ENCODE measurements at places on chromosomes 13 and 19.

DNA sequence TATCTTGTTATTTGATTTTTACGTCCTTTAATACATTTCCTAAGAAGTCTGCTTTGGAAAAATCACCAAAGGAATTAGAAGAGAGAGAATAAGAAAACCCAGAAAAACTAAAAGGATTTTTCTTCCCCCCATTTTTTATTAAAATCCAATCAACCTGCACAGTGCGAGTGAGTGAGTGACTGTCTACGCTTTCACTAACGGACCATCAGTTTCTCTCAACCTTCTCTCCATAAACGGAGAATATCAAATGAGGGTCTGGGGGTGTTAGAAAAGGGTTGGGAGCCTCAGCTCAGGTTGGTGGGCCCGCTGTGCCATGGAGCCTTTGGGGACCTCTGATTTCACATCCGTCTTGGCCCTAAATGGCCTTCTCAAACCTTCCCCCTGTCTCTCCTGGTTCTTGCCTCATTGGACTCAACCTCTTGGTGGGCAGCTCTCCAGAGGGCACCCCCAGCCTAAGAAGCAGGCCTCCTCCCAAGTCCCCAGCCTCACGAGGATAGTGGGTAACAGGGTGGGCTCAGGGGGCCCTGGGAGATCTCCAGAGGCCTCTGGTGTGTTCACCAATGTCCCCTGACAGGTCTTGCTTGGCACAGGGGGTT is 763 bp upstream of the LRP3 start:
- DNase-seq: no peak

DNA sequence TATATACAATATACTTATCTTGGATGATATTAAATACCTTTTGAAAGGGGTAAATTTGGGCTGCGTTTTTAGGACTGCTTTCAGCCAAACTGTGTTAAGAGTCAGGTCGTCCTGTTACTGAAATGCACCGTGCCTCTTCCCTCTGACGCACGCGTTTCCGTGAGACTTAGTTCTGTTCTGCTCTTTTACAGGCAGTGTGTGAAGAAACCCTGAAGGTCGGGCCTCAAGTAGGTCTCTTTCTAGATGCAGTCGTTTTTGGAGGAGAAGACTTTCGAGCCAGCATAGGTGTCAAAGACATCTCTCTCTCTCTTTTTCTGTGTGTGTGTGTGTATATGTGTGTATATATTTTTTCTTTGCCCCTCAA is 107.0 kb downstream of the ZIC5 start:
- no peak for DNase-seq

DNA sequence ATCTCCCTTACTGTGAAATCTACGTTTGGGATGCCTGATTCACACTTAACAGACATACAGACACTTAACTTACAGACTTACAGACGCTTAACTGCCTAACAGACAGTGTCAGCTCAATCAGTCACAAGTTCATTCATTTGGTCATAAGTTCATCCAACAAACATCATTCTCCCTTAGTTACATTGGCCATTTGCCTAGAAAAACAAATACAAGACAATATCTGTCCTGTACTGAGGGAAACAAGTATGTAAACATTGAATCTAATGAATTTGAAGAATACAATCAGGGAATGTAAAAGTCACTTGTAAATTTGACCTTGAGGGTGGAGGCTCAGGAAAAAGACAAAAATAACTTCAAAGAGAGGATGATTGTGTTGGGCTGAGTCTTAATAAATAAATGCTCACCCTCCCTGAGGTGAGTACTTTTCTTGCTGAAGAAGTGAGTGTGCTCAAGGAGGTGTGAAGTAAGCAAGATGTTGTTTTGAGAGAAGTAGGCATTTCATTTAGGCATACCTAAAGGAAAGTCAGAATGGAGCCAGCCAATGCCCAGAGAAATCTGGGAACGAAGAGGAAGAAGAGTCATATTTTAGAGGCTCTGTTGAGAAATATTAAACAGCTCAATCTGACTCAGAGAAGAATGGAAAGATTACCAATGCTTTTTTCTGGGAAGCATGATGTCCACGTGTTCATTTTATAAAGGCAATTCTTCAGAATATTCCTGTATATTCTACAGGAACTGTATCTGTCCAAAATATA is 958.4 kb upstream of the SLC10A2 start:
- no peak for DNase-seq

- DNase-seq: no peak
These were observed 1.4 kb downstream of the LRFN3 start for GRCh38 chr19:35937345-35938281.

DNA sequence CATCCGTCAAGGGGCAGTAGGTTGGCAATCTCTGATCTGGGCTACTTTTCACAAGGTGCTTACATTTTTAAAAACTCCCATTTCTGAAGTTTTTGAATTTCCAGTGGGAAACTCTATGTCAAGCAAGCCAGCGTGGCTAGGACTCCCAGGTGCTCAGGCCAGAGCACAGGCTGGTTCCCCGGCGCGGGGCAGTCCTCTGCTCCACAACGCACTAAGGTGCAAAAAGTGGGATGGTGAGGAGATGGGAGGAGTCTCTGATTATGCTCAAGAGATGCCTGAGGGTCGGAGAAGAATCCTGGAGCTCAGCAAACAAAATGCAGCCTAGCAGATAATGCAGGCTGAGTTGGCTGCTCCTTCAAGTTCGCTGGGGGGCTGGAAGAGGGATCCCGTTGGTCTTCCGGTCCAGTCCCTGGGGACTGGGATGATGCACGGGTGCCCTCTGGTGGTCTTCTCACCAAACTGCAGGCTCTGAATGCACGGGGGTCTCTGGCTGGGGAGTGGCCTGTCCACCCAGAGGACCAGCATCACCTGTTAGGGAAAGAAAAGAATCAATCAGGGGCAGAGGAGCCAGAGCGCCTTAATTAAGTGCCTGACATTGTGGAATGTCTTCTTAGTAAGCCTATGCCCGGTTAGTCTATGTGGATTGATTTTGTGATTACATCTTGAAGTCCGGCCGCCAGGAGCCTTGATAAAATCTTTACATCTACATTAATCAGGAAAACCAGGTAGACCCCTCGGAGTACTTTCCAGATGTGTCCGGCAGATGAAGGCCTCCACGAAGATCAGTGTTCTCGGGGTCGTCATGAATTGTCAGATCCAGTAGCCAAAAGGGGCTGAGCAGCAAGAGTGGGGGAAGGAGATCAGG is 244.4 kb upstream of the MAB21L1 start:
- DNase-seq: no peak

DNA sequence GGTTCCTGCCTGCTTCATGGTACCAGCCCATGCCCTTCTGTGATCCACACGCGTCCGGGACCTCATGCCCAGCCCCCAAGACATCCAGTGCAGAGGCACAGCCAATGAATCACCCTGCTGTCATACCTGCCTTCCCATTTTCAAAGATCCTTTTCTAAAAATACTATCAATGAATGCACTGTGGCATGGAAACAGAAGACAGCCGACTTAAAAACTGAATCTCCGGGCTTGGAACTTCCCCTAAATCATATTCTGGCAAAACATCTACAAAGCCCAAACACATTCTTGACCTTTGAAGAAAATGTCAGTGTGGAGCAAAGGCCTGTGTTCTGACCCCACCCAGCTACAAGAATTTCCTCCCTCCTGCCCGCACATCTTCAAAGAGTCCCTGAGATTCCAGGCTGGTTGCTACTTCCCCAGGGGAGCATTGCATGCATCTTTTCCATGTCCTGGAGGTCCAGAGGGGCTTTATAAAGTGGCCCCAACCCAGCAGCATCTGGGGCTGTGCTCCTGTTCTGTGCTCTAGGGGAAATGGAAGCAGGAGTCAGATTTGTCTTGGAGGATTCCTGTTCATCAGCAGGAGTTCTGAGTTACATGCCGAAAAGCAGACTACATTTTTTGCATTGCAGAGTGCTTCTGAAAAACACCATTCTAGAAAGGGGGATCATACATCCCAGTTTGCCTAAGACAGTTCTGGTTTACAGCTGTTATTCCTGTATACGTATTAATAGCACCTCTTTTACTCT is 135.2 kb downstream of the USP12 start:
- DNase-seq: no peak

Measured in stimulated activated CD4-positive, alpha-beta T cell treated with anti-CD3 and anti-CD28 coated beads, TNF-alpha, amount 100 ng/mL, for 4 hours (primary cell).